Mesothelial cell of epicardium (in vitro differentiated cells): ENCODE measurements at places on chromosomes 3 and 15. TPM values are rescaled to one million over a fixed set of nuclear protein-coding genes. Genes with fewer than 3 reads are reported as not detected.

- no peak for DNase-seq
- H3K27me3 ChIP-seq, result no peaks in the 10 kb centered on the region
- H3K27ac ChIP-seq, result no peak overlapping the region
- H3K4me3 ChIP-seq, result no peak overlapping the region
Observed at GRCh38 chr15:95687061-95687460, 643.4 kb upstream of the NR2F2 start.

Gene PLSCR2
- 0.31 TPM in 1 of 3 replicates, not detected in the others for total RNA-seq

Gene SMAD6
- total RNA-seq, result 164 to 176 TPM (median 176 TPM) in 3 replicates

- no peak for DNase-seq
- no peak overlapping the region for H3K4me3 ChIP-seq
- H3K27ac ChIP-seq, result no peak overlapping the region
- H3K4me1 ChIP-seq, result peaks cover 37% of the 10 kb centered on the region
- H3K36me3 ChIP-seq, result no peaks in the 10 kb centered on the region
Observed at GRCh38 chr3:106381939-106382335, 513.1 kb upstream of the CBLB start.

Gene GOLIM4
- total RNA-seq, result 88.0 to 93.7 TPM (median 90.7 TPM) in 3 replicates

Gene RSL24D1
- 74.6 to 78.8 TPM (median 75.1 TPM) in 3 replicates for total RNA-seq

Gene GOLGA8J
- not detected in 3 replicates for total RNA-seq

DNA sequence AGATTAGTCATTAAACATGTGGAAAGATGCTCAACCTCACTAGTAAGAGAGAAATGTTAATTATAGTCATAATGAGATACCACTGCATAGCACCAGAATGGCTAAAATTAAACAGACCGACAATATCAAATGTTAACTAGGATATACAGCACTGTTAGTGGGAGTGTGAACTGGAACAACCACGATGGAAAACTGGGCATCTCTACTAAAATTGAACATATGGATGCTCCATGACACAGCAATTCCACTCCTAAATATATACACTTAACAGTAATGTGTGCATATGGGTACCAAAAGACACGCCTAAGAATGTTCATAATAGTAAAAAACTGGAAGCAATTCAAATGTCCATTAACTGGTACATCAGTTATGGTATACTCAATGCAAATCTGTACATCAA lies 41.5 kb downstream of the CRTAP start:
- peaks cover 10% of the 10 kb centered on the region for H3K4me1 ChIP-seq
- no peak overlapping the region for H3K4me3 ChIP-seq
- no peak for DNase-seq
- H3K36me3 ChIP-seq, result no peaks in the 10 kb centered on the region
- H3K27me3 ChIP-seq, result no peaks in the 10 kb centered on the region
